ENCODE measurements at places on chromosomes 1 and 21.

DNA sequence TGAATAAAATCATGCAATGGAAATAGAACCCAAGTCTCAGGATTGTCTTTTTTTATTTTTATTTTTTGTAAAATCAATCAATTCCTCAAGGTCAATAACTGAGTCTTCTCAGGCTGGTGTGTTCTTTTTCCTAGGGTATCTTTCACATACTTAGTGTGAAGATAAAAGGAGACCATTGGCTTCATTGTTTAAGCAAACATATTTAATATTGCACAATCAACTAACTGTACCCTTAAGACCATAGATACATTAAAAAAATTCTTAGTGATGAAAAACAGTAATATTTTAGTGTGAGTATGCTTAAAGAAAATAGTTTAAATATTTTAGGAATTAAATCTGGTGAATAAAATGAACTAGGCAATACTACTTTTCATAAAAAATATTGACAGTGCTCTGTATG lies 31.4 kb downstream of the PDE4B start:
- no peak for DNase-seq

- no peak for DNase-seq
Observed at GRCh38 chr1:240044620-240045019, 47.1 kb upstream of the FMN2 start.

- DNase-seq, result no peak
Observed at GRCh38 chr1:208030288-208031091, 119.6 kb upstream of the CD34 start.

GRCh38 chr21:31932470-31932764 lies 59.6 kb downstream of the HUNK start:
- DNase-seq, result no peak

- no peak for DNase-seq
Observed at GRCh38 chr1:212633161-212633560, 24.6 kb downstream of the ATF3 start.

- no peak for DNase-seq
Observed at GRCh38 chr1:3168678-3169077, 99.7 kb downstream of the PRDM16 start.

GRCh38 chr1:185073725-185074124 lies 28.4 kb downstream of the RNF2 start:
- no peak for DNase-seq

- no peak for DNase-seq
Observed at GRCh38 chr1:29289493-29289892, 53.2 kb downstream of the PTPRU start.
